Choroid plexus epithelial cell (primary cell): ENCODE measurements at places on chromosomes 4 and X.

DNA sequence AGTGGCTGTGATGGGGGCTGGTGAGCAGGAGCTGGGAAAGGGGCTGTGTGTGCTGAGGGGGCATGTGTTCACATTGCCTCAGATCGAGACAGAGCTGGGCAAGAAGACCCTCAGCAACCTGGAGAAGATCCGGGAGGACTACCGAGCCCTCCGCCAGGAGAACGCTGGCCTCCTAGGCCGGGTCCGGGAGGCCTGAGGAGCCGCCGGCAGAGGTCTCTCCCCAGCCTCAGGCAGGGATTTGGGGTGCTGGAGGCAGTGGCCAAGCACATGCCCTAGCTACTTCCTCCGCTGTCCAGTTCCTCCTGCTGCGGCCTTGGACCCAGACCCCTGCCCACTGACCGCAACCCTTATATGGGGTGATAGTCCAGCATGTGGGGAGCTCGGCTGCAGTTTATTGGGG, 14.4 kb downstream of the FOXP3 start:
- DNase-seq, result no peak

- DNase-seq, result peak; percentile 25
These were observed 16.5 kb downstream of the ACSL4 start for GRCh38 chrX:109716431-109717028.

DNA sequence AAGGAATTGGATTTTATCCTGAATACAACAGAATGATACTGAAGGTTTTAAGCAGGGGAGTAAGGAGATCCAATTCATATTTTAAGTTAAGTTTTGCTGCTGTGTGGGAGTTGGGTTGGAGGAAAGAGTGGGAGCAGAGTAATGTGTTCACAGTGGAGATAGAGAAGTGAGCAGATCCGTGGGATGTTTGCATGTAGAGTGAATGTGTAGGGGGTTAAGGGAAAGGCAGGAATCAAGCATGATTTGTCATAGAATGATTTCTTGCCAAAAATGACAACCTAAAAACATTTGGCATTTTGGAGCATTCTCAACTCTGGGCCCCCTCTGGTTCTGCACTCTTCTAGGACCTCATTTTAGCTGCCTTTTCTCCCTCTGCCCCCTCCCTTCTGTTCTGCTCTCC, 76.6 kb downstream of the ARHGAP10 start:
- no peak for DNase-seq

DNA sequence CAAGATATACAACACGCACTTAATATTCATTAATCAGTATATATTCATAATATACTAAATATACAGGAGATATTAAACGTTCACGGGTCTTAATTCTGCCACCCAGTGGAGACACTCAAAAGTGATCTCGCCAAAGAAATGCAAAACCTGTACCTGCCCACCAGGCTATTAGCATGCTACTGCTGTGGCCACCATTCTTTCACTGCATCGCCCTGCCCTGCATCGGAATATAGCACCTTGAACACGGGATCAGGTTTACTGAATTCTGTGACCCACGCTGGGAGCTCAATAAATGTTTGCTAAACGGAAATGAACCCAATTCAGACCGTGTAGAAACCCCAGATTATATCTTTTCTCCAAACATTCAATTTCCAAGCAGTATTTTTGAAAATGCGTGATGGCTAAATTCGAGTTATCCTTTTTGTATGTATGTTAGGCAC, 840 bp upstream of the CLCN3 start:
- DNase-seq, result peak; percentile 79

DNA sequence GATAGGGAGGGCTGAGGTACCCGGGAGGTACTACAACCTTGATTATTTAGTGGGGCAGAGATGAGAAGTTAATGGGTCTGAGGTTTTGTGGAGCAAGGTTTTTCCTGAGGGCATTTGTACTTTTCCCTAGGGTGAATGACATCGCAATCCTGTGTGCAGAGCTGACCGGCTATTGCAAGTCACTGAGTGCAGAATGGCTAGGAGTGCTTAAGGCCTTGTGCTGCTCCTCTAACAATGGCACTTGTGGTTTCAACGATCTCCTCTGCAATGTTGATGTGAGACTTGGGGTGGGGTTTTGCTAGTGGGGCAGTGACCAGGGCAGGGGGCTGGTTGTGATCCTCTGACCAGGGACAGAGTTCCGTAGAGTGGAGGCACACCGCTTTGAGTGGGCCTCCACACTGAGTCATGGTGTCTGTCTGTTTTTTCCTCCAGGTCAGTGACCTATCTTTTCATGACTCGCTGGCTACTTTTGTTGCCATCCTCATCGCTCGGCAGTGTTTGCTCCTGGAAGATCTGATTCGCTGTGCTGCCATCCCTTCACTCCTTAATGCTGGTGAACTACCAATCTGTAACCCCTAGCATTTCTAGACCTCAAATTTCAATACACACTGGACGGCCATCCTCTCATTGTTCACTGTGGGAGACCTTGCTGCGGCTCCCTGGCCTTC, 9.9 kb downstream of the MED12 start:
- DNase-seq, result peak; percentile 34

GRCh38 chr4:142345924-142346323, 500.2 kb downstream of the INPP4B start:
- no peak for DNase-seq

GRCh38 chrX:148067285-148067684, 86.1 kb downstream of the FMR1NB start:
- DNase-seq, result no peak

DNA sequence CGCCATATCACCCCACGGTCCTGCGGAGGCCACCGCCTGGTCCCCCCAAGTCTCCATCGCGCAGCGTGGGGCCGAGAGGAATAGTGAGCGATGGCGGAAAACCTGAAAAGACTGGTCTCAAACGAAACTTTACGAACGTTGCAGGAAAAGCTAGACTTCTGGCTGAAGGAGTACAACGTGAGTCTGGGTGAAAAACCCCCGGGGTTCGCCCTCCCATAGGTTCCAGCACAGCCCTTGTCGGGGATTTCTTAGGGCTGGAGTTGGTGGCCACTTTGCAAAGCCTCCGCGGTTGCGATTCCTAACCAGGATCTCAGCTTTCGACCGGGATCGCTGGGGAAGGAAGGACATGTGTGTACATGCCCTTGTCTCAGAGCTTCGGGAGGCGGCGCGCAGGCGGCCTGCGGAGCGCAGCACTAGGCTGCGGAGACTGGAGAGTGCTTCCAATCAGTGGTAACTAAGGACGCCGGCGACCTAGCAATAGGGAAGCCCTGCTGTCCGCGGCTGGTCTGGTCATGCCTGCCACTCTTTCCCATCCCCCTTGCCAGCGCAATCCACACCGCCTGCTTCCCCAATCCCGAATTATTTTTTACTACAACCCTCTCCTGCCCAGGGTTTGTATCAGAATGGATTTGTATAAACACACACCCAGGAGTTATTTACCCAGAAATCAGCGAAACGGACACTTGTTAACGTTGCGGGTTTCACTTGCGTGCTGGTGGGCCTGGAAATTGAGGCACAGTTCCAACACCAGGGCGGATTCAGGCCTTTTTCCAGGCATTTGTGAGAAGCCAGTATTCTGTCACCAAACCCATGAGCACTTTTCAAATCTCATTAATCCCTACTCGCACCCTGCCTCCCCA, 741 bp downstream of the SPATA18 start:
- DNase-seq, result peak; percentile 94

DNA sequence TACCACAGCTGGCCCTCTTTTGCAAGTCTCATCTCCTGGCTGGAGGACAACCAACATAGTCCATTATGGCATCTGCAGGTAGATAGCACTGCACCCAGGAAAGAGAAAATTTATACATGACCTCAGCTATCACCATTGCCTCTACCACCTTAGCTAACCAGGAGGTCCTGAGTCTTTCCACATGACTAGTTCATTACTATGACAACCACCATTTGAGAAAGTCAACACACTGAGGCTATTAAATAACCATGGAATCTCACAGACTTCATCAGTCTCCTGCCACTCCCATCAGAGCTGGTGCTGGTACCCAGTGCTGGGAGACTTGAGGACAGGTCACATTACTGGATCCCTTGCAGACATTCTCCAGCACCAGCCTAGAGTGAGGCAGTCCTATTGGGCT, 285.9 kb downstream of the GBA3 start:
- no peak for DNase-seq

DNA sequence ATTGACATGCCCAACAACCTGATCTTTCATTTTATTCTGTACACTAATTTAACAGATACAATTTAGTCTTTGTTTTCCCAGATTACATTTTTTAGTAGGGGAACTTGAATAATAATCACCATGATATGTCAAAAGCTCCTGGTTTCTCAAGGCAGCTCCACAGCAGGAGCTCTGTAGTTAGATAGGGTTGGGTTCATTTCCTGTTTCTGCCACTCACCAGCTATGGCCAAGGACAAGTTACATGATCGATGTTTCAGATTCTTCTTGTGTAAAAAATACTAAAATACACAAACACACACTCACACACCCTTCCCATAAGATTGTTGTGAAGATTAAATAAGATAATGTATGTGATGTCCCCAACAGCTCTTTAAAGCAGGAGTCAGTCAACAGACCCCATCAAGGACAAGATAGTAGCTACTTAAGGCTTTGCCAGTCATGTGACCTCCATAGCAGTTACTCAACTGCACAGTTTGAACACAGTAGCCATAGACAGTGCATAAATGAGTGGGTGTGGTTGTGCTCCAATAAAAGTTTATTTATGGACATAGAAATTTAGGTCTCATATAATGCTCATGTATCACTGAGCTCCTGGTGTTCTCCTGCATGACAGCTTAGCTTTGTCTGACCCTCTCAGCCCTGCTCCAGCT, 18.4 kb downstream of the GUCY1A1 start:
- no peak for DNase-seq

DNA sequence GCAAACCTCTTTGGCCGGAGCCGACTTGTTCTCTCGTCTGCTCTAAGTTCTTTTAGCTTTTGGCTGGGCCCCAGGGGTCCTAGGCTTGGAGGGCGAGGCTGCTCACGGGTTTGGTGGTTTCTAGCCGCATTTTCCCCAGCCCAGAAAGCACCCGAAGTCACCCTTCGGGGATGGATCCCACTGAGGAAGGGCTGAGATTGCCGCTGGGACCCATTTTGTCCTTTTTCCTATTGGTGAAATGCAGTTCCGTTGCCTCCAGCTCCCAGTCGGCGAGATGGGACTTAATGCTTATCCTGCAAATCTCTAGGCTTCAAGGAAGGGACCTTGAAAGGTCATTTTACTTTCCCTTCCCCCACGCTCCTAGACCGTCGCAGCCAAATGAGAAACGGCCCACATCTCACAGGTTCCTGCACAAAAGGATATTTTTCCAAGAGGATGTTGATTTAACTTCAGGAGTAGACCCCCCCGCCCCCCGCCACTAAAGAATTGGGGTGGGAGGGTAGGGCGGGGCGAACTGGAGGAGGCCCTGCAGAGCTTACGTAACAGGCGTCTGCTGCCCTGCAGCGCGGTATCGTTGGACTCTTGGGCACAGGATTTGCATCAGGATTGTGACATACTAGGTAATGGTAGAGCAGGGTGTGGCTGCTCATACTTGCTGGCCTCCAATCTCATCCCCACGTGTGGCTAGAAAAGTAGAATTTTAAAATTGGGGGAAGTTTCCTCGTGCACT, 564 bp downstream of the PGK1 start:
- peak; percentile 59 for DNase-seq

- no peak for DNase-seq
These were observed 45.8 kb downstream of the TSPAN5 start for GRCh38 chr4:98612318-98613250.

DNA sequence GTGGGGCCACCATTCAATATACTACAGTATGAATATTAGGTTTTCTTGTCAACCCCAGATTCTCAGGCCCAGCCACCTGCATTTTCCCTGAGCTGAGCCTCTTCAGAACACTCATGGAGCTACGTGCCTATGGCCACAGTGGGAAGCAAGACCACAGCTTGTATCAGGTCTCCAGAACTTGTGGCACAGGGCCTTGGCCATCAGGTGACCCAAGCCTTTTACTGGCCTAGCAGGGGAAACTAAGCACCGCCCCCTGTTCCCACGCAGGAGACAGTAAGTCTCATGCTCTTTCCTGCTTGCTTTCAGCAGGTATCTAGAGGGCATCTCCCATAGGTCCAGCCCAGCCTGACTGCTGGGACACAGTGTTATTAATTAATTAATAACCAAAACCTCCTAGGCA, 138.4 kb upstream of the MAMLD1 start:
- DNase-seq, result no peak

DNA sequence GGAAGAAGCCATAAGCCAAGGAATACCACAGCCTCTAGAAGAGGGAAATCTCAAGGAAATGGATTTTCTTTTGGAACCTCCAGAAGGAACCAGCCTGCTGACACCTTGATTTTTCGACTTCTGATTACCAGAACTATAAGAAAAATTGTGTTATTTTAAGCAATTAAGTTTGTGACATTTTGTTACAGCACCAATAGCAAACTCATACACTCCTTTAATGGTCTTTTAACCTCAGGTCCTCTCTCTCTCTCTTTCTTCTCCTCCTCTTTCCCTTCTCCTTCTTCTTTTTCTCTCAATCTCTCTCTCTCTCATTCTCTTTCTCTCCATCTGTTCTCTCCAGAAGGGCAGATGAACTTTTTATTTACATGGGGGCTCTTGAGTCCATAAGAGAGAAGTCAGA, 26.3 kb downstream of the ARSD start:
- no peak for DNase-seq

DNA sequence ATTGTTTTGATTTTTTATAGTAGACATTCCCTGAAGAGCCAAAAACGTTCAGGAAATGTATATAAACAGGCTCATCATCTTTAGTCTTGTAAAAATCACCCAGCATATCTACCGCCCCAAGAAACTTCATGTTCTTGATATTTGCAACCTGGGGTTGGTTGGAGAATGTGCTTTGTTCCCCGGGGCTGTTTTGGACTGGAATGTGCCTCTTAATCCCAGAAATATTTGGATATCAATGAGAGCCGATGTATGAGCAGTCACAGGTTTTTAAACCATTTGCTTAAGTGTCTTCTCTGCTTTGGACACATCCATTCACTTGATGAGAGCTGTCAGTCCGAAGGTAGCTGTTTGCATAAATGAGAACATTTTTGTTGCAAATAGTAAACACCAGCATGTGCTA, 449.7 kb downstream of the PCDH7 start:
- no peak for DNase-seq

DNA sequence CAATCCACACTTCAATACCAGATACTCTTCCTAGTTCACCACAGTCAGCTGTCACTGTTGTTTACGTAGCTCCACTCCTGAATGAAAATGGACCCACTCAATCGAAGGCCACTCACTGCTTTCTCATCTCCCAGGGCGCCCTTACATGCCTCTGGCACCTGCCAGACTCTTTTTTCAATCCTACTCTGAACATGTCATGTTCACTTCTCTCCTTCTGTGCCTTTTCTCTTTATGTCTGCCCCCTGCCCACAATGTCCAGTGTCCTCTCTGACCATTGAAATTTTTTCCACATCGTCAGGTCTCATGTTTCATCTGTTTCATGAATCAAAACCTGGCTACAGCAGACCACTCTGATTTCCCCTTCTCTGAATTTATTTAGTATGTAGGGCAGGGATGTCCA, 1.3 kb upstream of the MGAT4D start:
- DNase-seq, result no peak

DNA sequence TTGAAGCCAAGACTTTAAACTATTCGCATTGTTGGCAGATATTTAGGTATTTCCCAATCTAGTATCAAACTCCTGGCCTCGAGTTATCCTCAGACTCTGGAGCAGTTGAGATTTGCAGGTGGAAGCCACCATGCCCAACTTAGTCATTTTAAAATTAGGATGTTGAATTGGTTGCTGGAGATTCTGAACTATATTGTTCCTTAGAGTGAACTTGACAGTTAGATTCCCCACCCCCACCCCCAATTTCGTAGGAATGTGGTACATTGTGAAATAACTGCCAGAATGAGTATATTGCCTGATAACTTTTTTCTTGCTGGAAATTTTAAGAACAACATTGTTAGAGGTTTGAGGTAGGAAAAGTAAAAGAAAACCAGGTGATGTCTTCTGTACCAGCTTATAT, 2.3 kb downstream of the NOCT start:
- DNase-seq, result peak; percentile 36
